Nephron progenitor cell (in vitro differentiated cells): ENCODE measurements at places on chromosomes 6 and 20.

GRCh38 chr6:46849361-46849690 is 56.1 kb downstream of the MEP1A start:
- no peak for DNase-seq

DNA sequence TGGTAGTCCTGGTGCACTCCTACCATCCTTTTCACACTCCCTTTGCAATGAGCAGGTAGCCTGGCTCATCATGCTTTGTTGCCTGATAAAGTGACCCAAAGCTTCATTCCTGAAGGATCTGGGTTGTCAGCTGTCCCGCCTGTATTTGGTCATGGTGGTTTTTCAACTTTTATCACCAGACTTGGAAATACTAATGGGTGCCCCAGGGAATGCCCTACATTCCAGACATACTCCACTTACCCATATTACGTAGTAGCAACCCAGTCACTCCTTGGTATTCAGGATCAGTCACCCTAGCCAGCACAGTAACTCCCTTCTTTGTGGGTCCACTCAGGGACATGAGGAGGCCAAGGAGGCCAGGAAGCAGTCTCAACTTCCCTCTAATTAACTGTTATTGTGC is 199.2 kb downstream of the MAFB start:
- no peak for DNase-seq

GRCh38 chr6:6834356-6835222 is 246.1 kb downstream of the LY86 start:
- DNase-seq, result no peak

DNA sequence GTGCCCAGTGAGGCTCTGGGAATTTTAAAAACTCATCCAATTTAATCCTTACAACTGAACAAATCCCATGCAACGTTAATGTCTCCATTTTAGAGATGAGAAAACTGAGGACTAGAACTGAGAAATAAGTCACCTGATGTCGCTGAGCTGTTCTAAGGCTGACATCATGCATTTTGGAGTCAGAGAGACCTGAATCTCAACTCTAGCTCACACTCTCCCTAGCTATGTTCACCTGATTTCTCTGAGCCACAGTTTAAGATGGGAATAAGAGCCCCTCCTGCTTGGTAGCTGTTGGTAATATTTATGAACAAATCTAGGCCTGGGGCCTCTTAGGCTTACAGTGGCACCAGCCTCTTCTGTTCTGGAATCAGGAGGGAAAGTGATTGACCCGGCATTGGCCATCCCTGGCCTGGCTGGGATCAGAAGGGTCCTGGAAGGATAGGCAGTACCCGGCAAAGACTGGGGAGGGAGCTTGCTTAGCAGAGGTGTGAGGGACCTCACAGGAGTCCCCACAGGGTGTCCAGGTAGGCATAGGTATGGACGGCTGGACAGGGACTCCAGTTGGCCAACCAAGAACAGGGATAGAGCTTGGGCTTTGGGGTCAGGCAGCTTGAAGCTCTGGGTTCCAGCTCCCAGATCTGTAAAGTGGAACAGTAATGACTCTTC is 18.8 kb upstream of the CSNK2A1 start:
- DNase-seq, result no peak

GRCh38 chr20:59783641-59784010 is 149.8 kb downstream of the SYCP2 start:
- no peak for DNase-seq

DNA sequence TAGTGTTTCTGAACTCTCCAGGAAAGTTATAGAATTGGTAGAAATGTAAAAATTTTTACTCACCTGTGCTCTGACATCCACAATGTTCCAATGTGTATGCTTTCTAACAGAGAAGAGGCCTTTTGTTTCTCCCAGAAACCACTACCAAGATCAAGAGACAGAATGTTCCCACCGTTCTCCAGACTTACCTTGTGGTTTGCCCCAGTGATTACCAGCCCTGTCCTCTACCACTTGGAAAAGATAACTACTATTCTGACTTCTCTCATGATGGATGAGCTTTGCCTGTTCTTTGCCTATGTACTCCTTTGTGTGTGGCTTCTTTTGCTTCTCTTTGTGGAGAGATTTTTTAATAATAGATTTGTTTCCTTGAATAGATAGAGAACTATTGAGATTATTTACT is 173.0 kb upstream of the SCGN start:
- no peak for DNase-seq

GRCh38 chr6:148080315-148080714 is 262.3 kb upstream of the SASH1 start:
- no peak for DNase-seq

DNA sequence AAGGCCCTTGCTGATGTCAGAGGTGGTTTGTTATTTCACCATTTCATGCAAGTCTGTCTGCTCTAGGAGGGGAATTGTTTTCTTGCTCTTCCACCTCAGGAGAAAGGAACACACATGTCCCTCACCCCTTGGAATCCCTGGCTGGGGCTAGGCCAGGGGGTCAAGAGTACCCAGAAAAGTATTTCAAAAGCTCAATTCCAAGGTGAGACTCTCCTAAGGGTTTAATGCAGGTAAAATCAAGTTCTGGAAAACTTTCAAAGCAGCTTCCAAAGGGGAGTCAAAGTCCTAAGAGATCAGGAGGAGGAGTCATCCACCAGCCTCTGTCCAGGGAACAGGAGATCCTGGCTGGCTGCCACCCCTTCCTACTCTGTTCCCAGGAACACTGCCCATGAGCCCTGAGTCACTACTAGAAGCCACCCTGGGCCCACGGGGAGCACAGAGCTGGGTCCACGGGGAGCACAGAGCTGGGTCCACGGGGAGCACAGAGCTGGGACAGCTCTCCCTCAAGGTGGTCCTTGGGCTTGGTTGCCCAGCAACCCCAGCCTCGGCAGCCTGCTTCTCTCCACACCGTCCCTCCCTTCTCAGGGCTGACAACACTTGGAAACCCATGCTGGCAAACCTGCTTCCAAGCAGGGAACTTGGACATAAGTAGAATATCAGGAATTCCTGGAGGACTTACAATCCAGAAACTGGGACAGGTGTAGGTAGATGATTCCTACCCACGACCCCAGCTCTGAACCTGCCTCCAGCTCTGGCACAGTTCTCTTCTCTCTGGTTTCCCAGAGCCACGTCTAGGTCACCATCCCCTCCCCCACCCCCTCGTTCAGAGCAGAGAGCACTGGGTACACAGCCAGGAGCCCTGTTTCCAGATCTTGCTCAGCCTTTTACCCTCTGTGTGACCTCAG is 35.3 kb upstream of the CDKN1A start:
- DNase-seq, result no peak

- DNase-seq, result no peak
These were observed 11.8 kb upstream of the IBTK start for GRCh38 chr6:82259389-82259788.

- DNase-seq, result no peak
These were observed 982.2 kb upstream of the MAP3K7 start for GRCh38 chr6:91569071-91569470.

GRCh38 chr6:19838442-19839236 is 1.5 kb downstream of the ID4 start:
- peak; percentile 69 for DNase-seq

GRCh38 chr6:82249381-82250253 is 2.1 kb upstream of the IBTK start:
- DNase-seq, result no peak

GRCh38 chr6:131023834-131024504 is 39.1 kb downstream of the EPB41L2 start:
- DNase-seq, result no peak

DNA sequence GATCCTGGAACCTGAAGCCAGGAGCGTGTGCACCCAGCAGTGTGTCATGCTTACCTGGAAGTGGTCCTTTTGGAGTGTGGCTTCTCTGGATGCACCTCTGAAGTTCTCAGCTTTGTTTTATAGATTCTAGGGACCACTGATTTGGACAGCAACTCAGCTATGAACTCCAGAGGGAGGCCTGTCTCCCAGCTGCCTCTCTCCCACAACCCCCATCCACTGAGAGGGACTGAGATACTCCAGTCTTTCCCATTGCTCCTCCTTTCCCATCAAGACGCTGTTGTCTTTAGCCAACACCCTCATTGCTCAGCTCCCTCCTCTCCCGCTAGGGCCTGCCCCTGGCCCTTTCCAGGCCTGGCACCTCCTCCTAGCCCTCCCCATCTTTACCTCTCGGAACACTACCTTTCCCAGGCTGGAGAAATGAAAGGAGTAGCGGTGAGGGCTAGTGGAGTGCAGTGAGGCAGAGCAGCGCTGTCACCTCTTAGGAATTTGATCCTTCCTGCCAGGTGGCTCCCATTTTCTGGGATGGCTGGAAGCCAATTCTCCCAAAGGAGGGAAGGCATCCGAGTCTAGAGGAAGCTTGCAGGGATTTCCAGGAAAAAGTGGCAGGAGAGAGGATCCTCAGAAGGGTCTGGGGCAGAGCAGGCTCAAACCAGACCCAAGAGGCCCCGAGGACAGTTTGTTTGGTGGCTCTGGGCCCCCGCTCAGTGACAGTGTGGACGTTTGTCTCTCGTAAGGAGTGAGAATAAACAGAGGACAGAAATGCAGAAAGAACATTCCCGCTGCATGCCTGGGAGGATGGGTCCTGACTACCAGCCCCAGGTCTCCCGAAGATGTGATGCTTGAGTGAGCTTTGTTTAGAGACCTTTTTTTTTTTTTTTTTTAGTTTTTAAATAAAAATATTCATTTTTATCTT is at the start of gene LRRN4:
Gene LRRN4, minus strand, starts transcription at position 285 of the 913 bp plus-strand sequence. CDS start 1,261 bp downstream, outside the sequence.
- peak; percentile 54 for DNase-seq

GRCh38 chr6:83183082-83183828 is 9.8 kb downstream of the PGM3 start:
- no peak for DNase-seq

GRCh38 chr6:44624226-44624625 is 236.7 kb downstream of the CDC5L start:
- peak; percentile 16 for DNase-seq

DNA sequence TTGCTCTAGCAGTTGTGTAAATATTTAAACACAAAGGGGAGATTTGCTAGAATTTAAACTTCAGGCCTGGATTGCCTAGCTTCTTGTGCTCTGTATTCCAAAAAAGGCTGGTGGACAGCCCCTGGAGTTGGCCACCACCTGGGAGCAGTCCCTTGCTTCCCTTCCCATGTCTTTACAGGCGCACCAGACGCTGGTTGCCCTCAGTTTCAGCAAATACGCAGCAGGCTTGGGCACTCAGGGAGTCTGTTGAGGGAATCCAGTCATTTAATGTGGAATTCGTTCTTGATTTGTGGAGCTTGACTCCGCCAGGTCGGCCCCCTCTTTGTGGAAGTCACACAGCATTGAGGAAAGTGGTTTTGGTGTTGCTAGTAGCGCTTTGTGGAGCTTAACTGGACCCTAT is 156.8 kb downstream of the DTNBP1 start:
- no peak for DNase-seq

DNA sequence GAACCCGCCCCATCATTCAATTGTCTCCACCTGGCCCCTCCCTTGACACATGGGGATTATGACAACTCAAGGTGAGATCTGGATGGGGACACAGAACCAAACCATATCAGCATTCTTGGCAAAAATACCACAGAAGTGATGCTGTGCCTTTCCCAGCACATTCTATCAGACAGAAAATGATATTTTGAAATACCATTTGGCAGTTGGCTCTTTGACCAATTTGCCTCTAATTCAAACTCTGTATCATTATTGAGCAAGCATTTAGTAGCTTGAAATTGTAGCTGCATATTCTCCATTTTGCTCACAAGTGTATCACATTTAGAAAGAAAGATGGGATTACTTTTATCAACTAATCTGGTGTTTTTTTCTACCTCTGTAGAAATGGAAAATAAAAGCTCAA is 64.0 kb downstream of the PLCB1 start:
- no peak for DNase-seq

DNA sequence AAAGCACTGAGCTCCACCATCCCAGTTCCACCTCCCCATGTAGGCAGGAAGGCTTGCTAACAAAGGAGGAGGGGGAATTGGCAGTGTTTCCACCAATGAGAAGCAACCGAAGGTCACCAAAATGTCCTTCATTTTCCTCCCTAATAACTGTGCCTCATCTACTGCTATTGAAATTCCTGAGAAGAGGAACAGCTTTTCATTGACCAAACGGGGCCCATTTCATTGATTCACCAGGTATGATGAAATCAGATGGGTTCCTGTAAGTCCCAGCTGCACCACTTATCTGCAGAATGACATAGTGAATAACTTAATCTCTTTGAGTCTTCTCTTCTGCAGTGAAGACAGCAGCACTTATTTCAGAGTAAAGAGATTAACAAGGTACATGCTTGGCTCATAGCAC is 17.3 kb downstream of the TREM1 start:
- DNase-seq, result no peak
